ENCODE measurements at places on chromosomes 5 and 9.

DNA sequence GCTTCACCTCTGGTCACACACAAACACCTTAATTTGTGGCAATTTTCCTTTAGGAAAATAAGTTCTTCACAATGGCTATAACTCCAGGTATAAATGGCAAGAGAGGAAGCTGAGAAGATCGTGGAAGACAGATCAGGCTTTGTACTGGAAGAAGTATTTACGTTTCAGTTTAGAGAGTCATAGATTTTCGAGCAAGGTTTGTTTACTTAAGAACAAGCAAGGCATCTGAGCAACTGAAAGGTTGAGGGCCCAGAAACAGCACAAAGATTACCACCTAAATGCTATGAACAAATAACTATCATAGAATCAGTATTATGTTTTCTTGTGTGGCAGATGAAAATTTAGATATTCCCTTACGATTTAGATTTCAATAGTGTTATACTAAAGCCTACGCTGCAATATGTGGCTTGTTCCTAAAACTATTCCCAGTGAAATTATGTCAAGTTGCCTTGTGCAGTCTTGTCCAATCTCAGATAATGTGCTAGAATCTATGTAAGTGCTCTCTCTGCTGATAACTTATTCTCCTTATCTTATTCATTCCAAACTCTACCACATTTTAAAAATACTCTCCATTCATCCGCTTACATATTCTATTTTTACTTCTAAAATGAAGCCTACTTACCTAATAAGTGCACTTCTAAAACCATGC lies 6.7 kb downstream of the SLCO4C1 start:
- DNase-seq = no peak

GRCh38 chr5:174751154-174752000 lies 27.0 kb downstream of the MSX2 start:
- DNase-seq = peak; percentile 34

DNA sequence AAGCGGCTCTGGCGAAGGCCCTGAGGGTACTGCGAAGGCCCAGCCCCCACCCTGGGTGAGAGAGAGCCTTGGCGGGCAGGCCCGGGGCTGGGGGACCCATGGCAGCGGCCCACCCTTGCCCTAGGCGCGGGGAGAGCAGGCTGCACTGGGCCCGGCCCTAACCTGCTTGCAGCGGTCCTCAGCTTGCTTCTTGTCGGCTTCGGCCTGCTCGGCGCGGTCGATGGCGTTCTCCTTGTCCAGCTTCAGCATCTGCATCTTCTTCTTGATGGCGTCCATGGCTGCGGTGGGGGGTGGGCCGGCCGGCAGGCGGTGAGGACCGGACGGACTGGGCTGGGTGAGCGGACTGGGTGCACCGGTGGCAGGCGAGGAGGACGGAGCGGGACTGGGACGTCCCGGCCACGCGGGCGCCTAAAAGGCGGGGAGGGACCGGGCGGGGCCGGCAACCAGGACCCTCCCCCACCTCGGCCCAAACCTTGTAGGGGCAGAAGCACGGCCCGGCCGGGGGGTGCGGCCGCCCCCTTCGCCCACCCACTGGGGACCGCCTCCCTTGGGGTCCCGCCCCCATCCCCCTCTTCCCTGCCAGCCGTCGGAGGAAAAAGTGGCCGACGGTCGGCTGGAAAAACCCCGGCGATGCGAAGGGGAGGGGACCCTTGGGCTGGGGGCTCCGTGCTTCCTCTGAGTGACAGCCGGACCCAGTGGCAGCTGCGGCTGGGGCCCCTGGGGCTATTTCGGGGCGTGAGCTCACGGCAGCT lies at the start of gene TPM2:
Gene TPM2 (minus strand): TSS at position 384 of the 752 bp plus-strand sequence. CDS start 108 bp downstream, at position 276.
- peak; percentile 66 for DNase-seq

DNA sequence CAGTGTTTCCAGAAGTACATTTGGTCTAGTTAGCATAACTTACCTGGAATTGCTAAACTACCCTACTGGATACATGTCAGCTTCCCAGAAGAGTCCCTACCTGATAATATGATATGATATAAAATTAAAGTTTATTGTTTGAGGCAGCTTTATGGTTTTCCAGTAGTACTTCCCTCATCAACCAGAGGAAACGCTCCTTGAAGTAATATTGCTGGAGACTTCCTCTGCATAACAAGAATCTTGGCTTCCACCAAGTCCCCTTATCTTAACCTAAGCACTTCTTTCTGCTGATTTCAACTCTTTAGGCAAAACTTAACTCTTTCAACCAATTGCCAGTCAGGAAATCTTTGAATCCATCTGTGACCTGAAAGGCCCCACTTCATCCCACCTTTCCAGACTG lies 214.3 kb upstream of the PTGER4 start:
- DNase-seq = no peak

DNA sequence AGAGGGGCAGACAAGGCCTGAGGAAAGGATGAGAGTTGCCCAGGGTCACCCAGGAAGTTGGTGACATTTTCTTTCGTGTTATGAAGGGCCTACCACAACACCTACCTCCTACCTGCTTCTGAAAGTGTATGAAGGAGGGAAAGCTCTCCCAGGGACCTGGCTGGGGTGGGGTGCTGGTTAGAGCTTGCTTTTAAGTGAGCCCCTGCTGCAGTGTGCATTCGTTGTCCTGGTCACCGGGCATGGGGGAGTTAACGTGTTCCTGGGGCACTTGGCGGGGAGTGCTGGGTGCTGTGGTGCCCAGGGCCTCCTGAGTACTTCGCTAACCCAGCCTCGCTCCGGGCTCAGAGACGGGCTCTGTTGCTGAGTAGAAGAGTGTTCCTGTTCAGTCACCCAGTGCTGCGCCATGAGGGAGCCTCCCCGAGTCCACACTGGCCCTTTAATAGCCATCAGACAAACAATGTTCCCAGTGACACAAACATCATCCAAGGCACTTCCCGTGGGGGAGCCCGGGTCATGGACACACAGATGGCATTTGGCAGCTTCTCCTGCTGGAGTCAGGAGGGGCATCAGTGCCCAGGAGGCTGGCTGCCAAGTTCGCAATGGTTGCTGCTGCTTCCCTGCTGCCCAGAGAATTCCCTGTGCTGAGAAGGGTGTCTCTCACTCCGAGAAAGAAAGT lies 85.7 kb downstream of the AMBP start:
- no peak for DNase-seq

DNA sequence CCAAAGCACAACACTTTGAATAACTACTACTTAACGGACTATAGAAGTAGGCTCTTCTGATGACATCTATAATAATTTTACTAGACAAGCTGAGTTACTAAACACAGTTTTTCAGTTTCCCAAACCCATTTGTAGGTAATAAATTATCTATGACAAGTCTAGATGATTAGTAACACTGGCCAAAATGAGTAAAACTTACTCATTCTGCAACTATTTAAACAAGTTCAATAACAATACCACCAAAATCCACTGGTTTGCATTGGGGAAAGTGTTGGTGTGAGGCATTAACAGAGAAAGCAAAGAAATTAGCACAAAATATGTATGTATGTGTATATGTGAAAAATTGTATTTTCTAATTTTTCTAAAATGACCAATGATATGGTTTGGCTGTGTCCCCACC lies 119.3 kb downstream of the NR2F1-AS1 start:
- peak; percentile 37 for DNase-seq

- DNase-seq = no peak
Measured at GRCh38 chr5:17287501-17288155, 70.2 kb downstream of the BASP1 start.

GRCh38 chr9:93302586-93303257 lies 118.8 kb downstream of the WNK2 start:
- DNase-seq = peak; percentile 35

GRCh38 chr9:85895685-85896084 lies 45.3 kb upstream of the NAA35 start:
- no peak for DNase-seq

- DNase-seq = peak; percentile 52
Measured at GRCh38 chr9:124030969-124031451, 19.4 kb downstream of the LHX2 start.
